ENCODE measurements at places on chromosomes 12 and 14.

- DNase-seq, result no peak
These were observed 12.6 kb downstream of the SLC8B1 start for GRCh38 chr12:113322343-113322742.

- DNase-seq, result peak; percentile 53
These were observed 565 bp downstream of the SPRYD3 start for GRCh38 chr12:53078425-53079225.

DNA sequence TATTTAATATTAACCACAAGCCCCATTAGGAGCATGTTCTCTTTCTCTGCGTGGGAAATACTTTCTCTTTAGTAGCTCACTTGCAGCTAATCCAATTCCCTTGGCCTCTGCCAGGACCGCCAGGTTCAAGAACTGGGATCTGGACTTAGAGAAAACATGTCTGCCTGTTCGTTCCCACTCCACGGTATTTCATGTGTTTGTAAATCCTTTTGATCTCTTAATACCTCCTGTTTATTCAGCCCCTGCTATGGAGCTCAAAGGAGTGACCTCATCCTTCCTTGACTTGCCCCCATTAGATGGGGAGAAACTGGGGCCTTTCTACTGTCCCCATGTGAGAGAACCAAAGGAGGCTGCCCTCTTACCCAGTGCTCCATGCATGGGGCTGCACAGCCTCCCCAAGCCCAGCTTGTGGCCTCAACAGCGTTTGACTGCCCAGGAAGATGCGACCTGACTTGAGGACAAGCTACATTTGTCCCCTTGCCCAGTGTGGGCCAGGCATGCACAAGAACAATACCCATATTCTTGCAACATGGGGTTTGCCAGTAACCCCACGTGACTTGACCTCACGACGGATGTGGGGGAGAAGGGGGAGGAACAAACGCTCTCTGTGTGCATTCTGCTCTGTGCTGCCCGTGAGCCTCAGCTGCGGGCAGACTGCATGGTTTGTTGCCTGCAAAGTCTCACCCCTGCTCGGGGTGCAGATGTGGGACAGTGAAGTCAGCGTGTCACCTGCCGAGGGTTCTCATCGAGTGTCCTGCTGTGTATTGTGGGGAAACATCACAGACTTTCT lies 30.3 kb downstream of the CD9 start:
- peak; percentile 94 for DNase-seq

GRCh38 chr14:99619835-99620834 lies 16.1 kb upstream of the CCDC85C start:
- DNase-seq, result no peak

DNA sequence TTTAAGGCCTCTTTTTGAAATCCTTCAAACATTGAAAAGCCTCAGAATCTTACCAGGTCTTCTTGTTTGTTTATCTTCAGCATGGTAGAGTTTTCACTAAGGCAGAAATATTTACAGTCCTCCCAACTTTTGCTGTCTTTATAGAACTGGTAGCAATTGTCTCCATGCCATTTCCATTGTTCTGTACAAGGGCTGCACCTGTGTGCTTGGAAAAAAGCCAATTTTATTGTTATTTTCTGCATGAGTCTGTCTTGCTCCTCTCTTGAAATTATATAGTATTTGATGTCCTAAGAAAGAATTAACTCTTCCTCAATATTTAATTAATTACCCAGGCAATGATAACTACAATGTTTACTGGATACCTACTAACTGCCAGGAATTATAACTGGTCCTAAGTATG lies 23.3 kb downstream of the CLEC1A start:
- no peak for DNase-seq

DNA sequence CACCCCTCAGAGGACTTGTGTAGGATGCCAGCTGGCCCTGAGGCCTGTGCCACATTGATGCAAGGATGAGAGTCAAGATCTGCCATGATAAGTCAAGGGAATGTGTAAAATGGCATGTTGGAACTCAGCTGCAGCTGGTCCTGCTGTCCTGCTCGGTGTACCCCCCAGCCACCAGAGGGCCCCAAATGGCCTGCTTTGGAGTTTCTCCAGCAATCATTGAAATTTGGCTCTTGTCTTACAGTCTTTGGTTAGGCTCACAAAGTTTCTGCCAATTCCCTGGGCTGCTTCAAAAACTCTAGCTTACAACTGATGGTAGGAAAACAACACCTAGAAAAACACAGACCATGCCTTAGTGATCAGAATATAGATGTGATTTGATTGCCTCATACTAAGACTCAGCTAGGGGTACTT lies 76.8 kb downstream of the HSD17B6 start:
- DNase-seq, result no peak

GRCh38 chr12:101407049-101407435 lies 530 bp downstream of the ARL1 start:
- no peak for DNase-seq

- no peak for DNase-seq
These were observed 17.3 kb downstream of the GPR68 start for GRCh38 chr14:91227183-91227628.

DNA sequence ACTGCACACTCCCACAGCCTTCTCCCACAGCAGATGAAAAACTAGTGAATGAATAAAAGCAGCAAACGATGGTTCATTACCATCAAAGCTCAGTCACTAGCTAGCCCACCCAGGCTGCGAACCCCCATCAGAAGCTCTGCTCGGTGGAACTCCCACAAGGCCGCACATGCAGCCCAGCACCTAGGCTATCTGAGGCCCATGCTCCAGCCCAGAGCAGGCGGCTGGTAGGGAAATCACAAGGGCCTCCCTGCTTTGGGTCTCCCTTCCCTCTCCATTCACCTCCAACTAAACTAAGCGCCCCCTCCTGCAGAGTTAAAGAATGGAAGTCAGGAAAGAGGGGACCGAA lies 69.0 kb downstream of the ITPK1 start:
- DNase-seq, result no peak

Measured in sigmoid colon (tissue), 7 donors.